Stimulated activated CD8-positive, alpha-beta memory T cell treated with anti-CD3 and anti-CD28 coated beads, Interleukin-7, amount 100 ng/mL, for 1 hour (primary cell): ENCODE measurements at places on chromosomes 16 and 17.

DNA sequence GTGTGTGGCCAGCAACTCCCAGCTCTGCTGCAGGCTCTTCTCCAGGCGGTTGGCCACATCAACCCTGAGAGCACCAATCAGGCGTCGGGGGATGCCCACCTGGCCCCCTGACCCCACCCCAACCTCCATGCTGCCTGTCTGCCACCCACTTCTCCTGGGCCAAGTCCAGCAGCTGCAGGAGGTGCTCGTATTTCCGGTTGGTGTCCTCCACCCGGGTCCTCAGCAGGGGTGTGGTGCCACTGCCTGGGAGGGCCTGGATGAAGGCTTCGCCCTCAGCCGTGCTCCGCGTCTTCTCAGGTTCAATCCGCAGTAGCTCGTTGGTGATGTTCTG, 44.6 kb downstream of the UBN1 start:
- DNase-seq = no peak

DNA sequence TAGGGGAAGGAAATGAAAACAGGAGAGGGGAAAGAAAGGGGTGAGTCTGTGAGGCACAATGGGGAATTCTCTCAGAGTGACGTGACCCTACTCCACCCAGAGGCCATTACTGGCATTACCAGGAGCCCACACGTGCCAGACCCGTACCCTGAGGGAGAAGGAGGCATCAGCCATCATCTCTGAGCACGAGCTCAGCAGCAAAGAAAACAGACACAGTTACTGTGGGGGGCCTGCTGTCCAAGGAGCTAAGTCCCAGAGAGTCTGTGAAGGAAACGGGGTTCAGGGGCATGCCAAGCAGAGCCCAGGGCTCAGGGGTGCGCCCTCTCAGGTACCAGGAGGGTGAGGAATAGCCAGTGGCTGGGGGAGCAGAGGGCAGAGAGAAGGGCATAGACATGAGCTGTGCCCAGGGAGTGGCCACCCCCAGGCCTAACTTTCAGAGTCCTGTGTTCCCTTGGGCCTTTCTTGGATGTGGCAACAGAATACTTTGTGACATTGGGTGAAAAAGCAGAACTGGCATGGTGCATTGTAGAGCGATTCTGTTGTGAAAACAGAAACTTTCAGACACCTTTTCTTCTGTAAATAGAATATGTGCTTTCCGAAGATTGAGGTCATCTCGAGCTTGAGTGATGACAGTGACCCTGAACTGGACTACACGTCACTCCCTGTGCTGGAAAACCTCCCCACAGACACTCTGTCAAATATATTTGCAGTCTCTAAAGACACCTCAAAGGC, 11.3 kb downstream of the TAF1C start:
- DNase-seq = no peak

DNA sequence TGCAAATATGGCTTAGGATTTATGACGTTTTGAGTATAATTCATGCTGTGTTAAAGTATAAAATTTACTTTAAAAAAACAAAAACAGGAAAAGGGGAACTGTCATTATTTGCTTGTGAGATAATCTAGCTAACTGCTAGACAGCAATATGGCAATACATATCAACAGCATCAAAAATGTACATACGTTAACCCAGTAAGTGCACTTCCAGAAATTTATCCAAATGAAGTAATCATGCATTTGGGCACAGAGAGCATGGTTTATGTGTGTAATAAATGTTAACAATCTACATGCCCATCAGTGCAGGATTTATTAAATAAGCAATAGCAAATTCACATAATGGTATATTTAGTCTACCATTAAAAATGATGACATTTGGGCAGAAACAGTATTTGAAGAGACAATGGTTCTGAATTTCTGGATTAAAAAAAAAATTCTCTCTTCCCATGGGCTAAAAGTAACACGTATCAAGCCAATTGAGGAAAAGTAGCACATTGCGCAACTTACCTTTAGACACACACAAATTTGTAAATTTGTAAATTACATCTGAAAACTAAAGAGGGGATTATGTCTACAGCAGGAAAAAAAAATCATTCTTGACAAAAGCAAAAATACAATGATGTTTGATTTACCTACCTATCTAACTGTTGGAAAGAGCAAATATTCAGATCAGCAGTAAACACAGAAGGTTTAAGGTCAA, 80.2 kb downstream of the CACNG1 start:
- DNase-seq = no peak

DNA sequence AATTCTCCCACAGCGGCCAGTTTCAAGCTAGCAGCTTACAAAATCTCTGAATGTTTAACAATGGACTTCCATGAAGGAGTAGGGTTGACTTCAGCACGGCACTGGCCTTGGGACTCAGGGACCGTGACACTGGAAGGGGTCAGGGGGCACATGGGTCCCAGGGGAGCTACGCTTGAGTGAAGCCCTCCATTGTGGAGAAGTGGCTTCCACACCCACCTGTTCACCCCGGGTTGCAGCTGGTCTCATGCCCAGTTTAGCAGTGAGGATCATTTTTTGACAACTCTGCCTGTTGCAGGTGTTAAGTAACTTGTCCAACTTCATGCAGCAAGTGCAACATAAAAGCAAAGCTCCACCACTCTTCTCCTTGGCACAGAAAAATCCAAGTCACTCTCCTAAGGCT, 510.2 kb downstream of the CDH13 start:
- DNase-seq = no peak

DNA sequence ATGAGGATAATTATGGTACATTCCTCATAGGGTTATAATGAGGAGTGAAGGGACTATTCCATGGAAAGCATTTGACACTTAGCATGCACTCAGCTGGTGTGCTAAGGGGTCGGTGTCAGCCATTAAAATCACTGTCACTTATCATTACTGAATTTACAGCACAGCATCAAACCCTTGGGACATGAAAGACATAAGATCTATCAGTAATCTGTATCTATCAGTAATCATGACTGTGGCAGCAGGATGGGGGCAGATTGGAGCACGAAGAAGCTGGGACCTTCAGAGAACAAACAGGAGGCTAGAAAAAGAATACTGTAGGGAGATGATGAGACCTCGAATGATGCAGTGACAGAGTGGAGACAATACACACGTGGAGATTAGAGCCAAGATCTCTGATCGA, 73.5 kb upstream of the CLEC3A start:
- DNase-seq = no peak

GRCh38 chr17:41263212-41263611, 2.0 kb upstream of the KRTAP9-6 start:
- DNase-seq = no peak

GRCh38 chr17:5545051-5545987, 39.0 kb downstream of the NLRP1 start:
- DNase-seq = no peak

- DNase-seq = no peak
These were observed 2.4 kb downstream of the TANC2 start for GRCh38 chr17:62968445-62968923.

DNA sequence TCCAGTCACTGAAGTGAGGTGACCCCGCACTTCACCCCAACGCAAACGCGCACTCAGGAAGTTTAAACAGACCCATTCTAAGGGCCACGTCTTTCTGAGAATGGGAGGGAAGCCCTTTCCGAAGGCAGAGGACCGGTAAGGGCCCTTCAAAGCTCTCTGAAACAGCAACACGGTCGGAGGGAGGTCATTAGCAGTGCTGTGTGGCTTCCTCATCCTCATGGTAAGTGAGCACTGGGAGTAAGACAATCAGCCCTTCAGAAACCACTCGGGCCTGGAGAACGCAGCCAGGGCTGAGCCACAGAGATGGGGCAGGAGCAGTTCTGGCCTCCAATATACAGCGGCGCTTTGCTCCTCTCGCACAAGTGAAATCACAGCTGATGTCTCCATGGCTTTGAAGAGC, 23.7 kb downstream of the SRL start:
- DNase-seq = no peak

- peak; percentile 74 for DNase-seq
These were observed 1.2 kb downstream of the TMEM95 start for GRCh38 chr17:7356072-7356549.
